ENCODE measurements at places on chromosomes 7 and 10.

DNA sequence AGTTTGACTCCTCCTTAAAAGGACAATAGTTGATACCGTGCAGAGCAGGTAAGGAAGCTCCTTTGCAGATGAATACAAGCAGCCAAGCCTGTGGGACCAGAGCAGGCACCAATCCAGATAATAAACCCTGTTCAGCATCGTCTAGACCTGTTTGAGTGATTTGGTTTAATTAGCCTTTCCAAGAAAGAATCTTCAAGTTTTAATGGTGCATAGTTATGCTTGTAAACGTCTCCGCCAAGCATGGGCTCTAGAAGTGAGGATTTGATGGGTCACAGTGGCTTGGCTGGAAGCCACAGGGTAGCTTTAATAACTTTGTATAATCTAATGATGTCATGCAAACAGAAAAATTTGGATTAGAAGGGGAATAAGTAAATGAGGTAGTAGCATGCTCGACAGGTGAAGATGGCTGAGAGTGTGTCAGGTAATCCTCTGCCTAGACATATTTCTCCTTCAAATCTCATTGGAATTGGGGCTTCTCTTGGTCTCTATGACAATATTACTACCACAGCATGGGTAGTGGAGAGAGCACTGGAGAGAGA, 188.4 kb downstream of the DYNC1I1 start:
- DNase-seq: no peak

GRCh38 chr10:109647627-109648026, 275.7 kb downstream of the XPNPEP1 start:
- no peak for DNase-seq

GRCh38 chr10:51789118-51789517, 89.7 kb upstream of the CSTF2T start:
- DNase-seq: no peak

DNA sequence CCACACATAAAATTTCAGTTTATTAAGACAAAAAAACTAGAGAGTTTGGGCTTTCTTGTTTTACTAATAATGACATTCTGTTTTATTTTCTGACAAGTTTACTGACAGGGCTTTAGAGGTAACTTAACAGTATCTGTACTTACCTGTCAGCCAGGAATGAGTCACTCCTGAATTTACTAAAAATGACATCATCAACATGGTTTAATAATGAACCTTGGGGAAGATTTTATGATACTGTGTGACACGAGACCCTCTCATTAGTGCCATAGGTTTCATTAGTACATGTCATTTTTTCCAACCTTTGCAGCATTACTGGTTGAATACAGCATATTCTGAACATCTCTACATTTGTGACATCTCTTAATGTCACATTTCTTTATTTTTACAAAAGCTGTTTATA, 131.1 kb downstream of the KCND2 start:
- DNase-seq: no peak

DNA sequence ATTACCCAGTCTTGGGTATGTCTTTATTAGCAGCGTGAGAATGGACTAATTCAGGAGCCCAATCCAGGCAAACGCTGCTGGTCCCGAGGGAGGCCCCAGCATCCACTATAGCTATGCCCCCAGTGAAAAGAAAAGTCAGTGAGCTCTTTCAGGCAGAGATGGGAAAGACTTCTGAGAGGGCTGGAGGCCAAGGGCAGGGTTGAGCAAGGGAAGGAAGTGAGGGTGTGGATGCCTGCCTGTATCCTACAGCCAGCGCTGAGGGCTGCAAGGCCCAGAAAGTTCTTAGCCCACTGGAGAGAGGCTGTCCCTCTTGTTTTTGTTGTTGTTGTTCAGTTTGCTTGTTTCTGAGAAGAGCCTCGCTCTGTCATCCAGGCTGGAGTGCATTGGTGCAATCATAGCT, 261.6 kb downstream of the ZEB1 start:
- no peak for DNase-seq

GRCh38 chr10:115654961-115655360, 561.8 kb downstream of the ATRNL1 start:
- DNase-seq: no peak

GRCh38 chr7:155998766-155999630, 186.7 kb upstream of the SHH start:
- DNase-seq: no peak

GRCh38 chr7:27200761-27201579, 1.1 kb upstream of the HOXA13 start:
- DNase-seq: no peak

GRCh38 chr7:28200598-28200997, 20.0 kb upstream of the JAZF1 start:
- no peak for DNase-seq

GRCh38 chr7:28773423-28774145, 184.5 kb downstream of the TRIL start:
- DNase-seq: no peak

DNA sequence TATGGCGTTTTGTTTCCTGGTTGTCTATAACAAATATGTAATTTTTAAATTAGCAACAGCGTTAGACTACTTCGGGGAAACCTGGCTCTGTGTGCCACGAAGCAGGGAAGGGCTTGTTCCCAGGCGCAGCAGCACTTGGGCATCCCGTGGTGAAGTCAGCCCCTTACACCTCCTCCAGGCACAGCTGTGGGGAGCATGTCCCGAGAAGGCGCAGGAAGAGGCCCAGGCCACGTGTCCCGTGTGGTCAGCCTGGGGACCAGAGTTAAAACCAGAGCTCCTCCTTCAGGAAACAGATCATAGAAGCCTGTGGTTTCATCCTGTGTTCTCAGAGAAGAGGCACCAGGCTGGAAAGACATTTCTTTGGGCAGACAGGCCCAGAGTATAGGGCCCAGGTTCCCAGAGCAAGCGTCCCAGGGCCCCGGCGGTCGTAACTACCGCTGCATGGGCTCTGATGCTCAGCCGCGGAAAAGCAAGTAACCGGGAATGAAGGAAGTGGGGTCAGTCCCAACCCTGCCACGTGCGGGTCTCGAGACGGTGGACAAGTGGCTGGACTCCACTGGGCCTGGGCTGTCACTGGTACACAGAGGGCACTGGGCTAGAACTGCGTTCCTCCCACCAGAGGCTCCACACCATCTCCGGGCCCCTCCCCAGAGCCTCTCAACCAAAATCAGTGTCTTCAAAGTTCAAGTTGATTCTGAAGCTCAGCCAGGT, 7.1 kb downstream of the NUDT1 start:
- DNase-seq: no peak

GRCh38 chr10:120542591-120542990, 85.6 kb downstream of the PLPP4 start:
- no peak for DNase-seq

DNA sequence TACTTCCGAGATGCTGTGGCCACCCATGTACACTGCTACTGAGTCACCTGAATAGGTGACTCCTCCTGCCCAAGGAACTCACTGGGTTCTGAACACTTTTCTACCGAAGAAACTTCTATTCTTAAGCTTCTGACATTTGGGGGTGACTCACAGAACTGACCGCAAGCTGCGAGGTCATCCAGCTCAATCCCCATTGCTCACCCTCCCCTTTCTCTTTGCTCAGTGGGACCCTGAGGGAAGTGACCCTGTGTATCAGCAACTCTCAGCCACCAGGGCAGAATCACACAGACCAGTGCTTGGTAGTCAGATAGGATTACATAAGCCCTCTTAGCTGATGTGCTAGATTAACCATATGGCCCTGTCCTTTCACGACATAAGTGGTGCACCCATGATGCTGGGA, 46.3 kb downstream of the INSYN2A start:
- no peak for DNase-seq

DNA sequence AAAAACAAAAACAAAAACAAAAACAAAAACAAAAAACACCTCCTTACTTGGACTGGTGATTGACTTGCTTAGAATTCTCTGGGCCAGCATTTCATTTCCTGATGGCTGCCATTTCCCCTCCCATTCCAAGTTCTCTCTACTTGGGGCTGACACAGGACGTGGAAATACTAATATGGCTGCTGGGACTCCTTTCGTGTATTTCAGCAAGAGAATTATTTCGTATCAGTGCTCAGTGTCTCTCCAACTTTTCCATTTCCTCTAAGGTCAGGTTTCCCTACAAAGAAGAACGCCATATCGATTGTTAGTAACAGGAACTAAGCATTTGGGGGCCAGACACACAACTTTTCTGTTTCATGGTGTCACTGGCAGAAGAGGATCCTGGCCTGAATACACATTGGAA, 22.5 kb upstream of the VAX1 start:
- no peak for DNase-seq

- DNase-seq: no peak
Observed at GRCh38 chr7:99004216-99004615, 125.9 kb downstream of the TRRAP start.

GRCh38 chr10:73997461-73997786, 492 bp upstream of the VCL start:
- DNase-seq: peak; percentile 53

- no peak for DNase-seq
Observed at GRCh38 chr10:107430446-107430845, 265.9 kb upstream of the SORCS1 start.

DNA sequence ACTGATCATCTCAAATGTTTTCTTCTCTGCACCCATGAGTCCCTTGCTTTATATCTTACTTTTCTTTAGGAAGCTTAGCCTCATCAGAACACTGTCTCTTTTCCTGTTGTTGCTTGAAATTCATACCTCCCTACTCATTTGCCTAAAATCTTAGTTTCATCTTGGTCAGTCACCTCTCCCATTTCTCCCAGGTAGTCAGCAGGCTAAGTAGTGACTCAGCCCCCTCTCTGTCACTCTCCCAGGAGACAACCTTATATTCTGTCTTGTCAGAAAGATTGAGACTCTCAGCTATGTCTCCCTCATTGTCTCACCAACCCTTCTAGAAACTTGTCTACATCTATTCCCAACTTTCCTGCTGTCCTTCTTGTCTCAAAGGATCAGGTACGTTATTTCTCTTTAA, 280.9 kb downstream of the BBS9 start:
- DNase-seq: no peak

GRCh38 chr7:158235862-158236261, 351.8 kb downstream of the PTPRN2 start:
- DNase-seq: no peak

- no peak for DNase-seq
Observed at GRCh38 chr10:95756041-95756761, at the start of gene ENTPD1. Gene ENTPD1, plus strand, starts transcription at chr10:95756163. Its CDS starts 77 bp downstream, at chr10:95756240.

- no peak for DNase-seq
Observed at GRCh38 chr10:60171436-60172013, 218.2 kb downstream of the ANK3 start.

DNA sequence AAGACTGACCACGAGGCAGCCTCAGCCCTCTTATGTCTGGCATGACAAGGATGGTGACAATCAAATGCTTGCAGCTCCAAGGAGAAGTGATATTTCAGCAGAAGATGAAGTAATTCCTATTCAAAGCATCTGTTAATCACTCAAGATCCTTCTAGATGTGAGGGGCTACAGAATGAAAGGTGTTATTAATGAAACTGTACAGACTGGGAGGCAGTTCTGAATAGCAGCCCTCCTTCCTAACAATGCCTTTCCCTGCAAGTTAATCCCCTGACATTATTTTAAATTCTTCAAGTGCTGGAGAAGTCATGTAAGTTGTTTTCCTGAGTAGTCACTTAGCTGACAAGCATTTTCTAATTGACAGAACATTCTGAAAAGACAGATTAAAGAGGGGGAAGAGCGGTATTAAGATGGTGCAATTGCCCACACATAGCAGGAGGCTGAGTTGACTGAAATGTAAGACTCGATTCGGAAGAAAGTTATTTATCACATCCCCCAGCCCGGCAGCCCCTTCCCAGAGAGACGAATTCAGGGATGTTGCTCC, 300.8 kb downstream of the GRID1 start:
- no peak for DNase-seq

- DNase-seq: no peak
Observed at GRCh38 chr7:131935180-131935579, 378.8 kb upstream of the PODXL start.
